ENCODE measurements at places on chromosomes 1 and 21. TPM values are rescaled to one million over a fixed set of nuclear protein-coding genes. Genes with fewer than 3 reads are reported as not detected.

The THEMIS2 gene
- 0.79 TPM for total RNA-seq

DNA sequence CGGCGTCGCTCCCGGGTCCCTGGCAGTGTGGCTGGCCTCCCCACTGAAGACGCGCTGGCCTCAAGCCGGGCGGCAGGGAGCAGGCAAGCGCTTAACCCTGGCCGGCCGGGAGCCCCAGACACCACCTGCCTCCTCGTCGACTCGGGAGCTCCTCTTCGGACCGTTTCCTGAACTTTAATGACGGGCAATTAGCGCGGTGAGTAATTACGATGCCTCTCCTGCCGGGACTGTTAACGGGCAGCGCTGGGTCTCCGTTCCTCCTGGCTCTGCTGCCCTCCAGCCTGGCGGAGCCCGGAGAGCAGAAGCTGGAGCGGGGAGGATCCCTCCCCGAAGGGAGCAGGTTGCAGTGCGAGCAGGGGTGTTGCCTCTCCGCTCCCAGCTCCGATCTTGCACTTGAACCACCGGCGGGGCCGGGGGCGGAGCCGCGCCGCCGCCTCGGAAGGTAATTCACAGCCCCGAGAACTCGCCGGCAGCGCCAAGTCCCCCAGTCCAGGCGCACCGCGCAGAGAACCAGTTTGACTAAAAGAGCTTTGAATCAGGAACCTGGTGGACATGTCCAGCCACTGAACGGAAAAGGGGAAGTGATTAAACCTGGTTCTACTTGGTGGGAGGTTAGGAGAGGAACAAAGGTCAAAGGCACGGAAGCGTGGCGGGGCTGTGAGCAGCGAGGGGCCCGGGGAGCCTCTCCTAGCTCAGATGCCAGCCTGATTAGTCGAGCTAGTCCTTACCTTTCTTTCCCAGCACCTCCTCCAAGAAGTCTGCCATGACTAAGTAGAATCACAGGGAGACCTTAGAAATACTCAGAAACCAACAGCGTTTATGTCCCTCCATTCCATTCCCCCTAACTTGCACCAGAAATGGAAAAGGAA lies 18.3 kb upstream of the PLEKHA6 start:
- peak; percentile 5 for DNase-seq
- no peaks in the 10 kb centered on the region for H3K36me3 ChIP-seq
- peak overlapping the region; percentile 59 for H3K4me3 ChIP-seq

The C1orf210 gene
- 0.84 TPM for total RNA-seq

GRCh38 chr1:236861560-236862218 lies 66.6 kb downstream of the MTR start:
- H3K4me1 ChIP-seq: no peaks in the 10 kb centered on the region
- H3K4me3 ChIP-seq: no peak overlapping the region
- H3K27ac ChIP-seq: no peak overlapping the region
- DNase-seq: peak; percentile 1
- no peaks in the 10 kb centered on the region for H3K27me3 ChIP-seq

- no peaks in the 10 kb centered on the region for H3K27me3 ChIP-seq
- no peak overlapping the region for H3K4me3 ChIP-seq
- DNase-seq: peak; percentile 34
- no peaks in the 10 kb centered on the region for H3K4me1 ChIP-seq
Measured at GRCh38 chr1:187842406-187843165, 1013.8 kb downstream of the PLA2G4A start.

- DNase-seq: no peak
- H3K27me3 ChIP-seq: no peaks in the 10 kb centered on the region
- H3K27ac ChIP-seq: no peak overlapping the region
- H3K36me3 ChIP-seq: no peaks in the 10 kb centered on the region
Measured at GRCh38 chr1:245578308-245578707, 423.5 kb downstream of the KIF26B start.

The SGIP1 gene
- total RNA-seq: 4.4 TPM

DNA sequence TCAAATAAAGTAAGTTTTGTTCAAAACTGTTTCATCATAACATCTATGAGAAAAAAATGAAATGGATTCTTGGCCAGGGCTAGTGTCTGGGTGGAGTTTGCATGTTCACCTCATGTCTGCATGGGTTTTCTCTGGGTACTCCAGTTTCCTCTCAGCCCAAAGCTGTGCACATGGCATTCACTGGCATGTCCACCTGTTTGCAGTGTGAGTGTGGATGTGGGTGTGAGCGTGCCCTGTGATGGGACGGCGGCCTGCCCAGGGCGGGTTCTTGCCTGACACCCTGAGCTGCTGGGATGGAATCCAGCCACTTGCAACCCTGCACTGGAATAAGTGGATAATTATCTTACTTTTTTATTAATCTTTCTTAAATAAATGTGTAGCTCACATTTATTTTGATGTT lies 185.5 kb downstream of the RYR2 start:
- no peak for DNase-seq
- H3K4me1 ChIP-seq: no peaks in the 10 kb centered on the region
- no peak overlapping the region for H3K27ac ChIP-seq
- H3K27me3 ChIP-seq: no peaks in the 10 kb centered on the region

The MPL gene
- total RNA-seq: not detected

DNA sequence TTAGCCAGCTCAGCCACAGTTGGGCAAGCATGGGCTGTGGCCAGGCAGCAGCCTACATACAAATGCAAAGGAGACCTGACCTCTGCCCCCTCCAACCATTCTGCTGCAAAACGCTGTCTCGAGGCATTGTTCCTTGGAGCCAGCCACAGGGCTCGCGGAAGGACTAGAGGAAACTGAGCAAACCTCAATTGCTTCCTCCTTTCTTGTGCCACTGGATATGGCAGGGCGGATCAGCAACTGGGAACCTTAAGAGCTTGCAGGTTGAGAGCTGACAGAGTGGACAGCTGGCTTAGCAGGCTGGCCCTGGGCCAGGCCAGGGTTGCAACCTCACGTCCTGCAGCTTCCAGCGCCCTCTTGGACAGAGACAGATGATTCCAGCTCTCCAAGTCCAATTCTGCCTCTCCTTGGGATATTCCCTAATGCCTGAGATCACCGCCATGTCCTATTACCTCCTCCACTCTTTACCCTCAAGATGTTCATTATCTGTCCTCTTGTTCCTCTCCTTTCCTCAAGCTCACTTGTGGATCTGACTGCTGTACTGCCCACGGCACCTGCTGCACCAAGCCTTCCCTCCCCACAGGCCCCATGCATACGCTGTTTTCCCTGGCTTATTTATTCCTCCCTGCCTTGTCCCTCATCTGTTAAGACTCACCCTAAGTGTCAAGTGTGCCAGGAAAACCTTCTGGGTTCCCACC lies 67.5 kb downstream of the SDC3 start:
- DNase-seq: no peak
- H3K27me3 ChIP-seq: peaks cover 16% of the 10 kb centered on the region
- no peak overlapping the region for H3K27ac ChIP-seq

GRCh38 chr1:40783001-40783905 lies at the start of gene KCNQ4:
TSS of gene KCNQ4 (plus strand) at chr1:40783787. CDS start at chr1:40784094, 307 bp downstream.
- H3K27ac ChIP-seq: no peak within 1 kb of the TSS
- H3K36me3 ChIP-seq: no peaks in the 10 kb centered on the region
- H3K4me3 ChIP-seq: peak within 1 kb of the TSS; percentile 33
- DNase-seq: no peak
- peaks cover 13% of the 10 kb centered on the region for H3K27me3 ChIP-seq
- peaks cover 3% of the 10 kb centered on the region for H3K4me1 ChIP-seq

The DIO1 gene
- total RNA-seq: not detected

GRCh38 chr1:94827434-94827833 lies 7.3 kb downstream of the SLC44A3 start:
- H3K4me3 ChIP-seq: no peak overlapping the region
- peaks cover 5% of the 10 kb centered on the region for H3K27me3 ChIP-seq
- DNase-seq: no peak
- no peaks in the 10 kb centered on the region for H3K36me3 ChIP-seq

- peaks cover 34% of the 10 kb centered on the region for H3K4me1 ChIP-seq
- H3K4me3 ChIP-seq: no peak overlapping the region
- H3K36me3 ChIP-seq: peaks cover 8% of the 10 kb centered on the region
- peak overlapping the region; percentile 80 for H3K27ac ChIP-seq
Measured at GRCh38 chr1:243287652-243288051, 31.8 kb downstream of the SDCCAG8 start.

The RIPK4 gene
- total RNA-seq: 1.8 TPM

GRCh38 chr1:47937586-47938254 lies 59.5 kb downstream of the TRABD2B start:
- DNase-seq: no peak
- H3K4me1 ChIP-seq: no peaks in the 10 kb centered on the region
- no peak overlapping the region for H3K27ac ChIP-seq
- no peaks in the 10 kb centered on the region for H3K36me3 ChIP-seq
- no peaks in the 10 kb centered on the region for H3K27me3 ChIP-seq
- H3K4me3 ChIP-seq: no peak overlapping the region

The FAM78B gene
- 0.67 TPM for total RNA-seq

GRCh38 chr21:38992737-38993136 lies 187.0 kb downstream of the ETS2 start:
- DNase-seq: no peak
- H3K27ac ChIP-seq: no peak overlapping the region
- peaks cover 32% of the 10 kb centered on the region for H3K4me1 ChIP-seq

The PLD5 gene
- total RNA-seq: 4.9 TPM

DNA sequence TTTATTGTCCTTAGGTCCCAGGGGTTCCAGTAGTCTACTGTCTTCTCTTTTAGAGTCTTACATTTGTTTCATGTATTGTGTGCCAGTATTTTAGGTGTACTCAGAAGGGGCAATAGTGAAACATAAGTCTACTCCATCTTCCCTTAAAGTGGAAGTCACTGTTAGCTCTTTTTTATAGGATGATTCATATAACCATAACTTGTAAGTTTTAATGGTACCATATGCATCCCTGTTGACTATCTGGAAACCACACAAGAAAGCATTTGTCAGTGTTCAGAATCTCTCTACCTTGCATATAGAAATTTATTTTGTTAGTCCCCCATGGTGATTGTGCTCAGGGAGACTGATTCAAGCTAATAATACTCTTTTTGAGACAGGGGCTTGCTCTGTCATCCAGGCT lies 149.9 kb downstream of the HS2ST1 start:
- no peak overlapping the region for H3K27ac ChIP-seq
- H3K4me1 ChIP-seq: no peaks in the 10 kb centered on the region
- H3K36me3 ChIP-seq: no peaks in the 10 kb centered on the region
- DNase-seq: no peak

- no peaks in the 10 kb centered on the region for H3K36me3 ChIP-seq
- H3K27me3 ChIP-seq: no peaks in the 10 kb centered on the region
- H3K4me3 ChIP-seq: no peak overlapping the region
- no peak for DNase-seq
Measured at GRCh38 chr21:33951276-33952178, 35.9 kb upstream of the ATP5PO start.

DNA sequence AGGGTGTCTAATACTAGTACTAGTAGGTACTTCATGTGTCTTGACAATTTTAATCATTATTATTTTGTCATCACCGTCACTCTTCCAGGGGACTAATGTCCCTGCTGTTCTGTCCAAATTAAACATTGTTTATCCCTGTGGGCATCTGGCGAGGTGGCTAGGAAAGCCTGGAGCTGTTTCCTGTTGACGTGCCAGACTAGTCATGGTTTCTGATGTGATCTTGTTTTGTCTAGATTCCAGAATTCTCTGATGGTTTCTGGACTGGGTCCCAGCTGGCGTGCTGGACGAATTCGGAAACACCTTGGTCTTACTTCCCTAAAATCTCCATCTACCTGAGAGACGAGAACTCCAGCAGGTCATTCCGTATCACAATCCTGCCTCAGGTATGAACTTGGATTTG lies 66.1 kb upstream of the FAM3B start:
- no peaks in the 10 kb centered on the region for H3K27me3 ChIP-seq
- no peak overlapping the region for H3K4me3 ChIP-seq
- H3K4me1 ChIP-seq: peaks cover 60% of the 10 kb centered on the region
- DNase-seq: peak; percentile 76

GRCh38 chr21:43619856-43620255 lies 39.4 kb downstream of the HSF2BP start:
- H3K36me3 ChIP-seq: no peaks in the 10 kb centered on the region
- H3K27me3 ChIP-seq: no peaks in the 10 kb centered on the region
- H3K4me1 ChIP-seq: no peaks in the 10 kb centered on the region
- DNase-seq: no peak

DNA sequence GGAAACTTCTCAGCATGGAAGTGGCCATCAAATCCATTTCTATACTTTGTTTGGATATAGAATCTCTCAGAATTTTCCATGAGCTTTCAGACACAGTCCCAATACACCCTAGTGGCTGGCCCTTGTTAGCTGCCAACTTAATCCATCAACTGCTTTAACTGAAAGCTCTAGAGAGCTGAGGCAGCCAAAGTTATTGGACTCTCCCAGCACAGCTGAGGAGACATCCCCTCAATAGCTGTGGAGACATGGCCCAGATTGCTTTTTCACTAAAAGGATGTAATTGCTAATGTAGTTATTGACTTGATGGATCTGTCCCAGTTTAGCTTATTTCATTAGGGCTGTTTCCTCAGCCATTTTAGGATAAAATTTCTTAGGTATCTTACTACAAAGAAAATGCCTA lies 94.8 kb upstream of the PRMT6 start:
- H3K27ac ChIP-seq: no peak overlapping the region
- H3K36me3 ChIP-seq: no peaks in the 10 kb centered on the region
- H3K27me3 ChIP-seq: no peaks in the 10 kb centered on the region
- no peaks in the 10 kb centered on the region for H3K4me1 ChIP-seq
- H3K4me3 ChIP-seq: no peak overlapping the region

GRCh38 chr1:117795190-117795589 lies 134.2 kb downstream of the GDAP2 start:
- no peaks in the 10 kb centered on the region for H3K36me3 ChIP-seq
- no peaks in the 10 kb centered on the region for H3K27me3 ChIP-seq
- H3K4me1 ChIP-seq: no peaks in the 10 kb centered on the region
- no peak overlapping the region for H3K4me3 ChIP-seq
- H3K27ac ChIP-seq: peak overlapping the region; percentile 40

The BMP8A gene
- 0.34 TPM for total RNA-seq

The SHE gene
- total RNA-seq: not detected

- no peak overlapping the region for H3K4me3 ChIP-seq
- H3K27ac ChIP-seq: peak overlapping the region; percentile 81
- H3K36me3 ChIP-seq: no peaks in the 10 kb centered on the region
- DNase-seq: no peak
- no peaks in the 10 kb centered on the region for H3K27me3 ChIP-seq
Measured at GRCh38 chr1:116877141-116877818, 32.4 kb upstream of the PTGFRN start.

DNA sequence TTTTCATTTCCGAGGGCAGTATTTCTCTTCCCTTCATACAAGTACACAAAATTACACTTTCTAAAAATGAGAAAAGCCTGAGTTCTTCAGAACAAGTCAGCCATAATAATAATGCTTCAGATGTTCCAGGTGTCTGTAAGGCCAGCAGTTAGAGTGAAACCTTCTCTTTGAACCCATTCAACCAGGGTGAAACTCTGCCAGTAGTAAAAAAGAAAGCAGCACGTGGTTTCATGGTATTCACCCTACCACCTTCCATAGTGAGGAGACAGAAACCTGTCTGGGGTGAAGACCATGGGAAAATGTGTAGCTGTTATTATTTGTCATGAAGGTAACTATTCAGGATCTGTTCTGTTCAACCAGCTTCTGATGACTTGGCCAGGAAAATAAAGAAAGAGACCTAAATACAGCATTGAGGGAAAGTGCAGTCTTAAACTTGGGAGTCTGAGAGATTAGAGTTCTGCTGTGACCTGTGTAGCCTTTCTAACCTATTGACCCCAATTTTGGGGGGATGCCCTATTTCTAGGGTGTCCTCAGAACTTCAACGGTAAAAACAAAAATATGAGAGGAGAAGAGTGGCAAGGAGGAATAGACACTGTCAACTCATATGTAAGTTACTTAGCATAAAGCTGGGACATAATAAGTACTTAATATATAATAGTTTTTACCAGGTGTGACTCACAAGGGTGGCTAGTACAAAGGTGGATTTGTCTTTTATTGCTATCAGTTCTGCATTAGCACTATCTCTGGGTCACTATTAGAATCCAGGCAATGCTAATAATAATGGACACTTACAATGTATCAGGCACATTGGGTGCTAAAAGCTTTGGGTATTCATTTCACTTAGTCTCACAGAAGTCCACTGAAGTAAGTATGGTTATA lies 70.0 kb upstream of the TNFSF4 start:
- H3K36me3 ChIP-seq: no peaks in the 10 kb centered on the region
- no peak overlapping the region for H3K4me3 ChIP-seq
- H3K4me1 ChIP-seq: no peaks in the 10 kb centered on the region
- no peak for DNase-seq
- H3K27me3 ChIP-seq: no peaks in the 10 kb centered on the region
